T-helper 22 cell (primary cell): ENCODE measurements at places on chromosomes 7 and 10.

GRCh38 chr10:80537086-80537735 is 491 bp upstream of the SH2D4B start:
- DNase-seq = no peak

- DNase-seq = no peak
These were observed 119.1 kb upstream of the CDCA7L start for GRCh38 chr7:22064816-22065215.

GRCh38 chr7:1637155-1637554 is 32.9 kb upstream of the ELFN1 start:
- no peak for DNase-seq

GRCh38 chr7:17722798-17723197 is 217.5 kb downstream of the SNX13 start:
- no peak for DNase-seq

DNA sequence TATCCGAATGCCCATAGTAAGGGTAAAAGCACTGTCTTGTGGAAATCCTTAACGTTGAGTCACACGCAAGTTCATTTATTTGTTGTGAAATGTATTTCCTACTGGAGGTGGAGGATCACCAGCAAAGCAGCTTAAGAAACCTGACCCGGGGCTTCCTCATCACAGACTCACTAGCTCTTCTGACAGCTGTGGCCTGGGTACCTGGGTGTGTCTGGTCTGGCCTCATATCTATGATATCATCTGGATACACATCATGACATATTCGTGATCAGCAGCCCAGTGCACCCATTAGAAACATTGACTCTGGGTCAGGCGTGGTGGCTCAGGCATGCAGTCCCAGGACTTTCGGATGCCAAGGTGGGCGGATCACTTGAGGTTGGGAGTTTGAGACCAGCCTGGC is 8.8 kb downstream of the DRGX start:
- no peak for DNase-seq

GRCh38 chr10:112838784-112839481 is 111.1 kb upstream of the TCF7L2 start:
- DNase-seq = no peak

DNA sequence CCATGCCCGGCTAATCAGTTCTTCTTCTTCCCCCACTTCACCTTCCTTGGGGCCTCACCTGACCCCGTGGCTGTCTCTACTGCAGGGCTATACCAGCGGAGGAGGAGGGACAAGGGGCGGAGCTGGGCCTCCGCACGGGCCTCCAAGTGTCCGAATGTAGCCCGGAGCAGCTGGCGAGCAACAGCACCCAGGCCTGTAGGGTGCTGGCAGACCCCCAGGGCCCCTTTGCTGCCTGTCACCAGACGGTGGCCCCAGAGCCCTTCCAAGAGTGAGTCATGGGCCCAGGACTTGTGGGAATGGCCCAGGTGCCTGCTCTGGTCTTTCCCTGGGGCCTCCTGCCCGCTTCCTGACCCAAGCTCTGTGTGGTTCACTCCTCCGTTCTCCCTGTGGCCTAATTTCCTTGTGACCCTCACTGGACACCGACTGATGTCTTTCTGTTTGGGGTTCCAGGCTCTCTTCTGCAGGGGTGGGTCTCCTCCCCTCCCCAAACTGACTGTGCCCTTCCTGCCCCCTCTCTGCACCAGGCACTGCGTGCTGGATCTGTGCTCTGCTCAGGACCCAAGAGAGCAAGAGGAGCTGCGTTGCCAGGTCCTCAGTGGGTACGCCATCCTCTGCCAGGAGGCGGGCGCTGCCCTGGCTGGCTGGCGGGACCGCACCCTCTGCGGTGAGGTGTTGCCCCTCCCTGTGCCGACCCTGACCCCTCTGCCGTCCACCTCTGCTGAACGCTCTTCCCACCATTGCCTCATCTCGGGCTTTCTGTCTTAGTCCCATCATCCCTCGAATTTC is 35.2 kb downstream of the EPHB4 start:
- DNase-seq = no peak
